Posterior vena cava (tissue), 2 donors: ENCODE measurements at places on chromosomes 7 and 10. TPM values are rescaled to one million over a fixed set of nuclear protein-coding genes. Genes with fewer than 3 reads are reported as not detected.

DNA sequence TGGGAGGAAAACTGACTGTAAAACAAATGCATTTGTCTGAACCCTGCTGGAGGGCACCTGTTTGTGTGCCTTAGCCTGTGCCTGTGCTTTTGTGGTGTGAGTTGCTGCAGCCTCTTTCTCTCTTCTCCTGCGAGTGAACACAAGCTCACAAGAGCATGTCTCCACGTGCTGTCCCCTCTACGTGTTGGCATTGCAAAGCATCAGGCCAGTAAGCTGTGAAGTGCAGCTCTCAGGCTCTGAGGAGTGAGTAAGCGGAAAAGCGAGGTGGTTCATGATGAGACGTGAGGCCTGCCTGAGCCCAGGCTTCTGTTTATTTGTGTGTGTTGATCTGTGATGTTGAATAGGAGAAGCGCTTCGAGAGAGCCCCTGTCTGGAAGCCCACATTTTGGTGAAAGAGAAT, 85.6 kb upstream of the PDCD4 start:
- no peak for DNase-seq

- DNase-seq, result no peak
Observed at GRCh38 chr10:6530211-6530840, 49.8 kb downstream of the PRKCQ start.

ADAM8 gene
- total RNA-seq, result 9.0 TPM

GRCh38 chr10:29140991-29141390, 147.9 kb upstream of the LYZL1 start:
- DNase-seq, result no peak

DNA sequence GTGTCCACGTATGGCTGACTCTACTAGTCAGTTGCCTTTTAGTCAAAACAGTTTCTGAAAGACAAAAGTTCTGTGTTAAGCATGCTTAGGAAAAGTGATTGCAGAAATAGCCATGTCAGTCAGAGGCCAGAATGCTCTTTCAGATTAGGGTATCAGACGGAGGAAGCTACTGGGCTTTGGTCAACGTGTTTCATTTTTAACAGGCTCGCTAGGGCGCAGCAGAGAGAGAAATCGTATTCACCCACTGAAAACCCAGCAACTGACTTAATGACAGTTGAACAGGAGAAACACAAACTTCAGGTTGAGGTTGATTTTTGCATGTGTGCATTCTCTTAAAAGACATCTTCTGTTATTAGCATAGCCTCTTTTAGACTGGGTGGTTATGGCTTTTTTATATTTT, 322.6 kb upstream of the KIAA1217 start:
- no peak for DNase-seq

DNA sequence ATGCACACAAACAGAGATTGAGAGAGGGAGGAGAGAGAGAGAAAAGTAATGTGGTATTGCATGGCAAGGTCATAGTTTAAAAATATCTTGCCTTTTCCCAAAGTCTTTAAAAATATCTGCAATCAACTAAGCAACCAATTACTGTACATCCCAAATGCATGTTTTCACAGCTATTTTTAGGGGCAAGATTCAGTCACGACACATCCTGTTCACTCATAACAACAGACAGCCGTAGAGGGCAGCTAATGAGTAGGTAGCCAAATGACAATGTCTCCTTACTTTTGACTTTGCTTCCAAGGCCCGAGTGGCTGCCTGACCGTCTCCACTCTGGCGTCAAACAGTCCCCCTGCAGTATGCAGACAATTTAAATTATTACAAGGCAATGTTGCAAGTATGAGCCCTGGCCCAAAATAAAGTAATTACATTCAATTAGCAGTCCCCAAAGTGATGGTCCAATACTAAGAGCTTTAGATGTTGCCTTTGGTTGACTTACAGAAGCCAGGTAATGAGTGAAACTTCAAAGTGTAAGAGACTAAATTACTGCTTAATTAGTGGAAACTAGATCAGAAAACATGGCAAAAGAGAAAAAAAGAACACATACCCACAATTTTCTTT, 162.9 kb downstream of the MBL2 start:
- DNase-seq, result no peak

- no peak for DNase-seq
Observed at GRCh38 chr7:79789584-79790345, 336.3 kb upstream of the MAGI2 start.

CPVL gene
- total RNA-seq, result 23.8 TPM

DNA sequence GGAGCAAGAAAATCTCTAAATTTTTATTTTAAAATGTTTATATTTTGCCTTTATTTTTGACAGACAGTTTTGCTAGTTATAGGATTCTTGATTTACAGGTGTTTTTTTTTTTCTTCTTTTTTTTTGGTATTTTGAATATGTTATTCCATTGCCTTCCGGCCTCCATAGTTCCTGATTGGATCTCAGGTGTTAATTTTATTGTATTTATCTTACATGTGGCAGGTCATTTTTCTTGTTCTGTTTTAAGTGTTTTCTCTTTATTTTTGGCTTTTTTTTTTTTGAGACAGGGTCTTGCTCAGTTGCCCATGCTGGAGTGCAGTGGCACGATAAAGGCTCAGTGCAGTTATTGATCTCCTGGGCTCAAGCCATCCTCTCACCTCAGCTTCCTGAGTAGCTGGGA, 73.9 kb downstream of the MLLT10 start:
- DNase-seq, result no peak

DNA sequence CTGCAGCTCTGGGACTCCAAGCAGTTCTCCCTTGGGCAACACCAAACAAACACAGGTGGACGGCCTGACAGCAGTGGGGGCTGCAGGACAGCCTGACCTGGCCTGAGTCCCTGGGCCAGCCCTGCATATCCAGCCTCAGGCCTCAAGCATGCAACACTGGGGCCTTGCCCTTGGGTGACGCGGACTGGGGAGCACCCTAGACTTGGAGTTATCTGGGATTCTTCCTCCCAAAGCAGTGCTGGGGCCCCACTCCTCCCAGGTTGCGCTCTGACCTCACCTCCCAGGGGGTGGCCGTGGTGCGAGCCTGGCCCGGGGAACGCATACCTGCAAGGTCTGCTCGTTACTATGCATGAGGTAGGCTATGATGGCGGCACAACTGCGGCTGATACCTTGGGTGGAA, 6.2 kb upstream of the TMEM120A start:
- no peak for DNase-seq

GRCh38 chr7:144011458-144012230, 11.5 kb downstream of the OR6B1 start:
- DNase-seq, result no peak

EPC1 gene
- total RNA-seq, result 34.0 TPM

CALCR gene
- total RNA-seq, result not detected

LRIT1 gene
- total RNA-seq, result not detected

LRIT2 gene
- not detected for total RNA-seq

PLEKHA8 gene
- 13.0 TPM for total RNA-seq

GRCh38 chr7:100582041-100582579, 3.8 kb downstream of the LRCH4 start:
- no peak for DNase-seq

GRCh38 chr10:124896751-124897150, 45.2 kb upstream of the ZRANB1 start:
- no peak for DNase-seq

- DNase-seq, result no peak
Observed at GRCh38 chr7:111841596-111842205, 279.4 kb upstream of the IMMP2L start.

DNA sequence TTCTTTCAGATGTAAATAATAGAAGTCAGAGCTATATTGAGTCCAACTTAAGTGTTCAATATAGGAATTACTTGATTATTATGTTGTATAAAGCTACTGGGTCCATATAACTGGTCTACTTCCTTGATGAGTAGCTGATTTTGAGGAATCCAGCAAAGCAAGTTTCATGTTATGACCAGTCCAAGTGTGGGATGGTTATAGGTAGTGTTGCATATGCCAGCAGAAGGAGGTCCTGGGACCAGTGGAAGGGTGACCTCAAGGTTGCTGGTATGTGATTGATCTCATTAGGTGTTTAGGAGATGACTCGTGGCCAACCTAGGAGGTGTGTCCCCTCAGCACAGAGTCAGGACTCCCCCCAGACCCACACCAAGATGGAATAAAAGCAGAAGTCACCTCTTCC, 551.5 kb downstream of the KCNMA1 start:
- no peak for DNase-seq

- DNase-seq, result no peak
Observed at GRCh38 chr7:133433165-133433812, 180.4 kb downstream of the EXOC4 start.

AMZ1 gene
- total RNA-seq, result 1.1 TPM

- DNase-seq, result no peak
Observed at GRCh38 chr7:135905355-135905754, 71.8 kb downstream of the MTPN start.

BMPER gene
- total RNA-seq, result 5.6 TPM

DNA sequence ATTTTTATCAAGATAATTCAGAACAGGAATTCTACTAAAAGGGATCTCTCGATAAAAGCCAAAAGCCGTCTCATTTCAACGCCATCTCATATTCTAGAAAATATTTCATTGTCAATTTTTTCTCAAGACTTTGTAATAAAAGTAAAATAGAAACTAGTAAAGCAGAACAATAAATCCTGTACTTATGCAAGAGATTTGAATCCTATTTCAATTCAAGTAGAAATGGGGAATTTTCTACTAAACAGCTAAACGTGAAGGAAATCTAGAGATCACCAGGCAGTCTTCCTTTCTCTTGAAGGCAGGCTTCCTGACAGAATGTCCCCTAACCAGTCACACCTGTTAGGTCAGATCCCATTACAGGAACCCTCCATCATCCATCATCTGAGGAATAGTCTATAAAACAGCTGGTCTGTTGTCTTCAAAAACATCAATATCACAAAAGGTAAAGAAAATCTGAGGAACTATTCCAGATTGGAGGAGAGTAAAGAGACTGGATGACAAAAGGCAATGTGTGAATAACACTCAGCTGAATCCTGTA, 23.7 kb downstream of the USP6NL start:
- no peak for DNase-seq

GRCh38 chr10:82252081-82252480, 377.1 kb downstream of the NRG3 start:
- DNase-seq, result no peak

COPS6 gene
- 78.4 TPM for total RNA-seq

DNA sequence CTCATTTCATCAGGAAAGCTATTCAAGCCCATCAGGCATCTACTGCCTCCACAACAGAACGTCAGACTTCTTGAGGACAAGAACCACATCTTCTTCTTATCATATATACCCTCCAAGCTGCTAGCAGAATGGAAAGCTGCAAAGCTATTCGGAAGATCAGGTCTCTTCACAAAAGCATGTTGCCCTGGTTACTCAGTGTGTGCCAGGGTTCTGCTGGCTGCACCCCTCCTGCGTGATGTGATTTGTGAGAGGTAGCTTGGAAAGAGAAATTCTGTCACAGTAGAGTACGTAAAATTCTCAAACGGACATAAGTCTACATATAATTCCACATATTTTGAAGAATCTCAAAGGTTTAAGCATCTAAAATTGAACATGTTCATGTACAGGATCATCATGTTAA, 681.7 kb downstream of the PARD3 start:
- DNase-seq, result no peak
